Astrocyte (in vitro differentiated cells and primary cell): ENCODE measurements at places on chromosomes 3 and 15.
A peak's percentile ranks its signal among the peaks of the same experiment; 100 is the strongest.

GRCh38 chr3:147758771-147759170, 349.6 kb downstream of the ZIC1 start:
- peak; percentile 39 for DNase-seq

DNA sequence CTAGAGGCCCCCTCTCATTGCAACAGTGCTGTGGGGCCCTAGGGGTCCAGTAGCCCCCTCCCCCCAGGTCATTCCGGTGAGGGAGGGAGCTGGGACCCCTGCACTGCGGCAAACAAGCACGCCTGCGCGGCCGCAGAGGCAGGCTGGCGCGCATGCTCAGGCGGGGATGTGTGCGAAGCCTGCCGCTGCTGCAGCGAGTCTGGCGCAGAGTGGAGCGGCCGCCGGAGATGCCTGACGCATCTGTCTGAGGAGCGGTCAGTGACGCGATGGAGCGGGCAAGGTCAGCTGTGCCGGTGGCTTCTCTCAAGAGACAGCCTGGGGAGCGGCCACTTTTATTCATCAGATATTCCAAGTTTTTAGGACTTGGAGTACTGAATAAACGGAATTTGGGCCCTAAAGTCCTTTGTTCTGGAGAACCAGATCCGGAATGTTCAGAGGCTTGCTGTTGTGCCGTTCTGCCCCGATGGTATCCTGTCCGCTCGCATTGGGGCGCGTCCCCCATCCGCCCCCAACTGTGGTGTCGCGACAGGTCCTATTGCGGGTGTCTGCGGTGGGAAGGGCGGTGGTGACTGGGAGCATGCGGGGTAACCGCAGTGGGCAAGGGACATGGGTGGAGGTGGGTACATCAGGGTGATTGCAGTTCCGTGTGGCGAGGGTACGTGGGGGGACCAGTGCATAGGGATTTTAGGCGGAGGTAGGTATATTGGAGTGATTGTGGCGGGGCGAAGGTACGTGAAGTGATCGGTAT, at the start of the genes SNRPN and SNURF:
SNRPN (plus strand) TSS at position 205 of the 748 bp plus-strand sequence. CDS start 19,467 bp downstream, outside the sequence.
SNURF (plus strand) TSS at position 205 of the 748 bp plus-strand sequence; CDS start at position 267, 62 bp downstream.
- DNase-seq: peak; percentile 68

DNA sequence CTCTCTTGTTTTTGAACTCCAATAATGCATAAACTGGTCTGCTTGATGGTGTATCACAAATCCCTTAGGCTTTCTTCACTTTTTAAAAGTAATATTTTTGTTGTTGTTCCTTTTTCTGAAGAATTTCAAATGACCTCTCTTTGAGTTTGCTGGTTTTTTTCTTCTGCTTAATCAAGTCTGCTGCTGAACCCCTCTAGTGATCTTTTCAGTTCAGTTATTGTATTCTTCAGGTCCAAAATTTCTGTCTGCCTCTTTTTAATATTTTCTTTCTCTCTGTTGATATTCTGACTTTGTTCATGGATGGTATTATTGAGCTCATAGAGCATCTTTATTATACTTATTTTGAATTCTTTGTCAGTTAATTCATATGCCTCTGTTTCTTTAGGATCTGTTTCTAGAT, 21.8 kb upstream of the CEP152 start:
- no peak for DNase-seq

GRCh38 chr15:22978691-22979237, 1.4 kb downstream of the CYFIP1 start:
- no peak for DNase-seq

GRCh38 chr3:193933451-193933850, 202.5 kb upstream of the HES1 start:
- no peak for DNase-seq

DNA sequence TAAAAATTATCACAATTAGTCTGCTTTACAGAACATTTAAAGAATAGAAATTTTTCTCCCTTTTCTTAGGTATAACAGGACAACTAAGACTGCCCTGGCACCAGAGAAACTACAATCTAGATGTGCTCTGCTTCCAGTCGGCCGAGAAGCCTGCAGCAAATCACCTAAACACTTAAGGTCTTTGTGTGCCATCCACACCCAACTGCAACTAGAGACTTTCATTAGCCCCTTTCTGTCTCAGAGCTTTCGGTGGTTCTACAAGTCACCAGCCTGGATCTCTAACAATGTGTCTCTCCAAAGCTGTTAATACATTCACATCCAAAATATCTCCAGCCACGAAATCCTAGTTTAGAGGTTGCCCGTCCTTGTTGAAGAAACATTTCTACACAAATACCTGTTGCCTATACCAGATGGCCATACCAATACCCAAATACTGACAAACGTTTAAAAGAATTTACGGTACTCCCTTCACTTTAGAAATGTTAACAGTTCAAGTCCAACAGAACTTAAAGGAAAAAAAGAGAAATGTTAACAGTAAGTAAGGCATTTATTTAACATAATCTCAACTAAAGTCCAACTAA, 6.7 kb downstream of the PRC1 start:
- no peak for DNase-seq

GRCh38 chr3:29804044-29804443, 523.2 kb downstream of the RBMS3 start:
- DNase-seq: no peak

DNA sequence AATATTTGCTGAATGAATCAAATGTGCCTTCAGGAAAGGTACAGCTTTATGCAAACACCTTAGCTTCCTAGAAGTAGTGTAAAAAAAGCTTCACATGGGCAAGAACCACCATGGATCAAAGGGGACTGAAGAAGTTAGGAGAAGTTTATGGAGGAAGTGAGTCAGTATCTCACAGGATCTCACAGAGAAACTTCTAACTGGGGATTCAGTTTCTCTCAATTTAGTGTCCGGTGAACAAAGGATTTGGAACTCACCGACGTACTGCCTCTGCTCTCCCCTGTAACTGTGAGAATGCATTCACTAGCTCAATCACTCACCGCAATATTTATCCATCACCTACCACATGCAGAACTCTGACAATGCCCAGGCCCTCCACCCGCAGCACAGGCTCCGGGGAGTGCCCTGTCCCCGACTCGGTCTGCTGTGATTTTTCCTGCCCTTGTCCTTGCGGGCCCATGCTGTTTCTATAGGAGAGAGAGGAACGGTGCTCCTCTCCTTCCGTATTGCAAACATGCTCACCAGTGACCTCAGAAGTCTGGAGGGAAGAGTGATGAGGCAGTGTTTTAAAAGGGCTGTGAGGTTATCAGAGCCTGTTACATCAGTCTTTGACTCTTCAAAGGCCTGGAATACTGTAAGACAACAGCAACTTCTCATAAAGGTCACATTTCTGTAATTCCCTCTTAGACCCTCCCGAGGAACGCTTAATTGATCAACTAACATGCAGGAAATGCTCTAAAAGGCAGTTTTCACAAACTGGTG, 222.5 kb upstream of the ICE2 start:
- DNase-seq: no peak

GRCh38 chr15:83014205-83014653, 2.8 kb upstream of the C15orf40 start:
- no peak for DNase-seq
